ENCODE measurements at places on chromosomes 5 and 9.
A peak's percentile ranks its signal among the peaks of the same experiment; 100 is the strongest.

- peak; percentile 91 for DNase-seq
Observed at GRCh38 chr9:114551750-114552685, 35.6 kb upstream of the ATP6V1G1 start.

DNA sequence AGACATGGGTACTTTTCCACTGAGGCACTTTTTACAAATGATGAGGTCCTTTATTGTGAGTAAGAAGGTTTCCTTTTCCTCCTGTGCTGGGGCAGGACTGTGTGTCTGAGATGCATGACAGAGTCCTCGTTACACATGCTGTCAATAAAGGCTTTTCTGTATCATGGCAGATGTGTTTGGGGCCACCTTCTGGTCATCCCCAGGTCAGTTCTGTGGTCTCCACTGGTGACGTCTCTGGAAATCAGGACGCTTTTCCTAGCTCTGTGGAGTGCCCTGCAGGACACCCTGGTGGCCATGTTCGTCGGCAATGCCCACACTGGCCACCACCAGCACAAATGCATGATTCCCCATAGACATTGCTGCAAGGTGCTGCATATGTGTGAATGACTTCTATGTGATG is 2.8 kb downstream of the CMBL start:
- no peak for DNase-seq

- peak; percentile 5 for DNase-seq
Observed at GRCh38 chr9:28782630-28783029, 1209.3 kb upstream of the C9orf72 start.

DNA sequence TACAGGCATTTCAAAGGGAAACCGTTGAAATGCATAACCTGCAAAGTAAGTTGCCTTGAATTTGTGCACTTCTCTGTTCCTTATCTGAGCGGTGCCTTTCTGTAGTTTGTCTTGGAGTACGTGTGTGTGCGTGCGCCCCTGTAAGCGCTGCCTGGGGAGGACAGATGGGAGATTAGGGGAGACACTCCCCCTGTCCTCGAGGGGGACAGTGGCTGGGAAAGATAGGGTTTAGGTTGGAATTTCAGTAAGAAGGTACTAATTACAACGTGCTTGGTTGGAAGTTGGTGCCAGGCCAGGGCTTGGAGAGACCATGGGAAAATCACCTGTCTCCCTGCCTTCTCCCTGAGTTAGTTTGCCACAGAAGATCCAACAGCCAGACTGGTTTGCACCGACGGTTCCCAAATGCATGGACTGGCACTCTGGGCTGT is 73.2 kb downstream of the PIK3R1 start:
- DNase-seq: no peak

- no peak for DNase-seq
Observed at GRCh38 chr5:169551696-169552095, 31.9 kb upstream of the SPDL1 start.

DNA sequence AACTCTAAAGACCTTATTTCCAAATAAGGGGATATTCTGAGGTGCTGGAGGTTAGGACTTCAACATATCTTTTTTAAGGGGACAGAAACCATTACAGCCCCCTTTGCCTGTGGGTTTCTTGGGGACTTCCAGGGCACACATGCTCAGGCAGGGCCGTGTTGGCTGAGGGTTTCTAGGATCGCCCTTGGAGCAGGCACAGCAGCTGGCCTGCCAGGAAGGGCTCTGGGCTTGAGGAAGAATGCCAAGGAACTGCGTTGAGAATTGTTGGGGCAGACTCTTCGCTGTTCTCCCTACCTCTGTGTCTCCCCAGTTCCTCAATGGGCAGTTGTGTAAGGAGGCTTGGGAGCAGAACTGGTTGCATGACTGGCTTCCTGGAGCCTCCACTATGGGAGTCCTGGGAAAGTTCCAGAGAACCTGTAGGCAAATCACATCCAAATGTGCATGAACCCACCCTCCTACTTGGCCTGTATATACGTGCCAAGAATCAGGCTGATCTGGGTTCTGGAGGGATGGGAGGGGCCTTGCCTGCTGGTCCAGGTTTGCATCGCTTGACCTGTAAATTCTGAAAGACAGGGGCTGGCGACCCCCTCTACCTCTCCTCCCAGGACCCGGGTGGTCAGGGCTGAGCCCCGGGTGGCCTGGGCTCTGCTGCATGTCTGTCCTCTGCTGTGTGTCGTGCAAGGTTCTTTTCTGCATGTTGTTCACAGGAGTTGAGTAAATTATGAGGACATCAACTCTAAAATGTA is 65.5 kb downstream of the HSPA4 start:
- no peak for DNase-seq

GRCh38 chr5:169817031-169817430 is 163.3 kb downstream of the INSYN2B start:
- DNase-seq: no peak
